ENCODE measurements at places on chromosomes 1 and 21.

GRCh38 chr21:45575993-45576837, 34.0 kb upstream of the SLC19A1 start:
- DNase-seq = no peak

GRCh38 chr1:206036663-206037455, 13.2 kb upstream of the CTSE start:
- no peak for DNase-seq

- DNase-seq = no peak
Observed at GRCh38 chr1:43786960-43787359, 79.6 kb downstream of the ST3GAL3 start.

DNA sequence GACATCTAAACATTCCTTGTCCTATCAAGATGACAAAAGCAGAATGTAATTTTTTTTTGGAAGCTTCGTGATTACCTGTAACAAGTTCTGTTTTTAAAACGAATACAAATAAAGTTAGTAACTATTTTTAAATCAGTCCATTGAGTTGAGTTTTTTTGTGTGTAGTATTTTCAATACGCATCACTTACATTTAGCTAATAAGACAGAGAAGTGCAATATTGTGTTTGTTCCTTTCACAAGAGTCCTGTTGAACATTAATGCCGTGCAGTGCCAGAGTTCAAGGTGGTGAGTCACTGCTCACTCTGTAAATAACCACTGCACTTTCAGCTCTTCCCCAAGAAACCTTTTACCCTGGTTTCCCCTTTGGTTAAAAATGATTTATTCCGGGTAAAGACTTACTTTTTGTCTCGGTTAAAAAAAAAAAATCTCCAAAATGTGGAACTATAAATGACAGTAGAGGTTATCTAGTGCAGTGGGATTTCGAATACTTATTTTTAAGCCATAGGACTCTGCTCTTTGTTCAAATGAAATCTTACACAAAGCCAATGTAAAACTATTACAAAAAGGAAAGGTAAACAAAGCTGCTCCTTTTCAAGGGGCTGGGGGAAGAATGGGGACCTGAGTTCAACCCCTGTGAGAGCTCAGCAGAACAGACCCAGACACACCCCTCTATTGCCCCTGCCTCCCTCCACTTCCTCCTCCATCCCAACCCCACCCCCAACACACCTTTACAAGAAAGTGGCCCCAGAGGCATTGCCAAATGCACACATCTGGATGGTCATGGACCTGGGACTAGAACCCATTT, 14.8 kb upstream of the NCMAP start:
- no peak for DNase-seq

- no peak for DNase-seq
Observed at GRCh38 chr1:216722821-216723220, 408 bp downstream of the ESRRG start.

DNA sequence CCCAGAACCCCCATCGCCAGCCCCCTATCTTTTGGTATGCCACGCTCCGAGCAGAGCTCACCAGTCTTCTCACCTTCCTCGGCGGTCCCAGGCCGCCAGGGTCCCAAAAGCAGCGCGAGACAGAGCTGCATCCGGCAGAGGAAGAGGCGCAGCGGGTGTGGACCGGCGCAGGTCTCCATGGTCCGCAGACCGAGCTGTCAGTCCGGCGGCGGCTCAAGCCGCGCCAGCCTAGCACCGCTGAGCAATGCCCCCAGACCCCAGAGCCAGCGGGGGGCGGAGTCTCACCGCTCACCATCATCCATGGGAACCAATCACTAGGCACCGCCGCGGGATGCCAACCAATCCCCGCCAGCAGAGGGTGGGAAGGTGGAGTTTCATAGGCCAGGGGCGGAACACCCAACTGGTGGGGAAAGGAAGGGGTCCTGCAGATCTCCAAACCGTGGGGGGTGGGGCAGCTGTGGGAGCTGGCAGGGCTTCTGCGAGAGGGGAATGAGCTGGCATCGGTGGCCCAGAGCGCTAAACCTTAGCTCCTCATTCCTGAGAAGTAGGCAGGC, at the start of gene EPHA10:
TSS of gene EPHA10 (minus strand) at position 233 of the 554 bp plus-strand sequence. CDS start at position 179, 54 bp downstream.
- DNase-seq = no peak

DNA sequence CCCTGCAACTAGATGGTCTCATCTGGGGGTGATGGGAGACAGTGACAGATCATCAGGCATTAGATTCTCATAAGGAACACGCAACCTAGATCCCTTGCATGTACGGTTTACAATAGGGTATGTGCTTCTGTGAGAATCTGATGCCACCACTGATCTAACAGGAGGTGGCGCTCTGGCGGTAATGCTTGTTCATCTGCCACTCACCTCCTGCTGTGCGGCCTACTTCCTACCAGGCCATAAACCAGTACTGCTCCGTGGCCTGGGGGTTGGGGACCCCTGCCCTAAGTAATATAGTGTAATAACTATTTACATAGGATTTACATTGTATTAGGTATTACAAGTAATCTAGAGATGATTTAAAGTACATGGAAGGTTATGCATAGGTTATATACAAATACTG, 134.9 kb downstream of the CLEC20A start:
- DNase-seq = no peak

Data from DND-41 (cell line).